Coronary artery (tissue), 2 donors: ENCODE measurements at places on chromosomes 11 and 22.

- DNase-seq: no peak
These were observed 20.3 kb upstream of the PGM2L1 start for GRCh38 chr11:74418509-74418895.

DNA sequence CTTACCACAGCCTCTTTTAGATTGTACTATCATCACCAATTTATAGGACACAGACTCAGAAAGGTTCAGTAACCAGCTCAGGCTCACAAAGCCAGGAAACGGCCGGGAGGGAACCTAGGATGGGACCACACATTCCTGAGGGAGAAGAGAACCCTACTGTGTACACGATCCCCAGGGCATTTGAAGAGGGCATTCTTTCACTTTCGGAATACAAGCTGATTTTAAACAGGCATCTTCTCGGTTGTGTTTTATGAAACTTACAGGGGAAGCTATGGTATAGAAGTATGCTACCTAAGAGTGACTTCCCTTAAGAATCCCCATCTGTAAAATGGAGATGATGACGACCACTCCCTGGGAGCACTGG lies 19.0 kb downstream of the SMCO4 start:
- no peak for DNase-seq

GRCh38 chr11:107916671-107917241 lies 11.5 kb upstream of the RAB39A start:
- no peak for DNase-seq

DNA sequence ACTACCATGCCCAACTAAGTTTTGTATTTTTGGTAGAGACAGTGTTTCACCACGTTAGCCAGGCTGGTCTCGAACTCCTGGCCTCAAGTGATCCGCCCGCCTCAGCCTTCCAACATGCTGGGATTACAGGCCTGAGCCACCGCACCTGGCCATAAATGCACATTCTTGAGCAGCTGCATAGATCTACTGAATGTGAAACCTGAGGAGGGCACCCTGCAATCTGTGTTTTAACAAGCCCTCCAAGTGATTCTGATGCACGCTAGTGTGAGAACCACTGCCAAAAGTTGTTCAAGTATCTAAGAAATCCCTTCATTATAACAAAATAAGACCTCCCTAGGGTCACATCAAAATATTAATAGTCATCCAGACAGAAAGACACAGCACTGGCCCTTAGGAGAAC lies 89.3 kb downstream of the RDX start:
- DNase-seq: no peak

GRCh38 chr11:81869351-81870065 lies 864.2 kb downstream of the FAM181B start:
- DNase-seq: no peak

GRCh38 chr22:43723816-43724215 lies 88.3 kb downstream of the EFCAB6 start:
- DNase-seq: no peak

GRCh38 chr11:58617976-58618557 lies 4.4 kb upstream of the CNTF start:
- no peak for DNase-seq

DNA sequence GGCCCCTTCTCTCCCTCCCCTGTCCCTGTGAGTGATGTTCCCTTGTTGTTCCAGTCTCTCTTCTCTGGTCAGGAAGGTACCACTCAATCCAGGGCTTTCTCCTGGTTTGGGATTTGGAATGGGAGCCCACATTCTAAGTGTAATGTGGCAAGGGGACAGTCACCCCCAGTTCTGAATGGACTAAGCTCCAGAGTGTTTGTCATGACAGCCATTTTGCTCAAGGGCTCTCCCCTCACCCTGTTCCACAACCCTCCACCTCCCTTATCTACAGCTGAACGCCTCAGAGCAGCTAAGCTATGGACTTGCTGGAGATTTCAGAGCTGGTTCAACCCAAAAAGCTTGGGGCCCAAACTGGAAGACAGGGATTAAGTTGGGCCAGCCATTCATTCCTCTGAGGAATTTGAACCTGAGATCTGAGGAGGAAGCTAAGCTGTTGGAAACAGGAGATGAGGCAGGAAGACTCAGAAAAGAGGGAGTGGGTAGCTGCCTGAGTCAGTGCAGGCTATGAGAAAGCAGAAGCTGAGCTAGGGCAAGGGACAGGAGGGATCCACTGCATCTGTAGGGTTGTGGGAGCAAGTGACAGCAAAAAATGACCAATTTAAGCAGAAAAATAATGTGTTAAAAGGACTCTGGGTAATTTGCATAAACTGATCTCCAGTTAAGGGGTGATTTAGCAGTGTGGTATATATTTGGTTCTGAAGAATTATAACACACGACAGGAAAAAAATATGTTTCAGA lies 22.9 kb upstream of the FCHSD2 start:
- no peak for DNase-seq

DNA sequence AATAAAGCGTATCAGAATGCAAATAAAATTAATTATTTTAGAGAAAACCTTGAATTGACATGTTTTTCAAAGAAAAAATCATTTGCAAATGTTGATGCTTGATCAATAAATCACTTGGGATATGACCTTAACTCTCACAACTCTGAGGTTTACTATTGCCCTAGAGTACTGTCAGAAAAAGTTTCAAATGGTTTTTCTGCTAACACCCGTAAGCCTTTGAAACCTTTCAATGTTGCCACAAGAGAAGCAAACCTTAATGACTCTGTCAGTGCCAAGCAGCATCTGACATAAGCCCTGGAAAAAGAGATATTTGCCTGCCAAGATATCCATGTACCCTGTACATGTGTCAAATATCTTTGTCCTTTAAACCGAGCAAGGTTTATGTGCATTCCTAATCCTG lies 384.3 kb upstream of the ARHGAP42 start:
- DNase-seq: no peak

GRCh38 chr22:17369439-17370025 lies at the start of gene CECR2:
Gene CECR2, plus strand, starts transcription at chr22:17369460. Its CDS starts 324 bp downstream, at chr22:17369784.
- no peak for DNase-seq

DNA sequence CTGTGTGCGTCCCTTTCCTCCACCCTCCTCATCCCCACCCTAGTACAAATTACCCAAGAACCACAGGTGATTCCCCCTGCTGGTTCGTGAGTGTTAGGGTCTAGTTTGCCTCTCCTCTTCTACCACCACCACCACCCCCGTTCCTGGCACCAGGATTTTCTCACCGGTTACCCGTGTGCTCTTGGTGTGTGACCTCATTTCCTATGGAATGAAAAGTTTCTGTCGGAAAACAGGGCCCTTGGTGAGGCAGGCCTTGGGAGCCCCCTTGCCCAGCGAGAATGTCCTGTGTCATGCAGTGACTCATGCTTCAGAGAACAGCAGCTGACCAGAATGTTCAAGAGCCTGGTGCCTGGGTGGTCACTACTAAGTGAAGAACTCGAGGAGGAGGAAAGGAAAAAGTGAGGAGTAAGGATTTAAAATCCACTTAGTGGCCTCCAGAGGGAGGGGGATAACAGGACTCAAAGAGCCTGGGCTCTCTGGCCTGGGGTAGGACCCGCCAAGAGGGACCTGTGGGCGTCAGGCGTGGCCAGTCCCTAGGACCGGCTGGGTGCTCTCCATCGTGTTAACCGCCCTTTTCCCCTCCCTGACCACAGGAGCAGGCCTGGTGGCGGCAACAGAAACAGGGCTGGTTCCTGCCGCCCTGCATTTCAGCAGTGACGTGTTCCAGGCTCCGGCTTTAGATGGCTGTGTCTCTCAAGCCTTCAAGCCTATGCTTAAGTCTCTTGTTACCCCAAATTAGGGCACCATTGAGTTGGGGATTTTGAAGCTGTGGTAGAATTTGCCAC lies 30.2 kb downstream of the C22orf31 start:
- DNase-seq: peak; percentile 85

- DNase-seq: no peak
These were observed 23.3 kb upstream of the TMPRSS5 start for GRCh38 chr11:113729456-113729855.

- no peak for DNase-seq
These were observed 88.8 kb upstream of the PRR5 start for GRCh38 chr22:44613196-44613595.

DNA sequence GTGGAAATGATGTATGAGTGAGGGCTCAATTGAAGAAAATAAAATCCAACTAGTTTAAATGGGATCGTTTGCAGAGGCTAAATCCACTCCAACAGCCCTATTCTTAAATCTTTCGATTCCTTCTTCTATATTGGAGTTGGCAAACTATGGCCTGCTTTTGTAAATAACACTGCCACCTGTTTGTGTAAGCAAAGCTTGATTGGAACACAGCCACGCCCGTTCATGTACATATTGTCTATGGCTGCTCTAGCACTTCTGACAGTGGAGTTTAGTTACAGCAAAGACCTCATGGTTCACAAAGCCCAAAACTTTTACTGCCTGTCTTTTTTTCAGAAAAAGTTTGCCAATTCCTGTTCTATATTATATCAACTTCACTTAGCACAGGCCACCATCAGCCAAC lies 40.6 kb upstream of the RCN1 start:
- no peak for DNase-seq

- no peak for DNase-seq
These were observed 43.2 kb upstream of the ME3 start for GRCh38 chr11:86715611-86716010.

- no peak for DNase-seq
These were observed 102.5 kb downstream of the ATXN10 start for GRCh38 chr22:45774001-45774670.

DNA sequence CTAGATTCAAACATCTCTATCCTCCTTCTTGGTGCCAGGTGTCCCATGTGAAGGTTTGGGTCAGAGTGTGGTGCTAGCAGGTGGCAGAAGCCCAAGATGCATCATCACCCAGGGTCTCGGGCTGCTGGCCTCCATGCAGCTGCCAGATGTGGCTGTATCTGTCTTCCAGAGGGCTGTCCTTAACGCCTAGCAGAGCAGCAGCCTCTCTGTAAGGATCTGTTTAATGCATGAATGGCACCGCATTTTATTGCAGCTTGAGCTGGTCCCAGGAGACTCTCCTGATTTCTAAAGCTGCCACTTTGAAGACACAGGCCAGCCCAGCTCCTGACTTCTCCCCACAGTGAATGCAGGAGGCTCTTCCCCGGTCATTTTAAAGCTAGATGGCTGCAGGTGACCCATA lies 26.3 kb downstream of the SLC1A2 start:
- no peak for DNase-seq

DNA sequence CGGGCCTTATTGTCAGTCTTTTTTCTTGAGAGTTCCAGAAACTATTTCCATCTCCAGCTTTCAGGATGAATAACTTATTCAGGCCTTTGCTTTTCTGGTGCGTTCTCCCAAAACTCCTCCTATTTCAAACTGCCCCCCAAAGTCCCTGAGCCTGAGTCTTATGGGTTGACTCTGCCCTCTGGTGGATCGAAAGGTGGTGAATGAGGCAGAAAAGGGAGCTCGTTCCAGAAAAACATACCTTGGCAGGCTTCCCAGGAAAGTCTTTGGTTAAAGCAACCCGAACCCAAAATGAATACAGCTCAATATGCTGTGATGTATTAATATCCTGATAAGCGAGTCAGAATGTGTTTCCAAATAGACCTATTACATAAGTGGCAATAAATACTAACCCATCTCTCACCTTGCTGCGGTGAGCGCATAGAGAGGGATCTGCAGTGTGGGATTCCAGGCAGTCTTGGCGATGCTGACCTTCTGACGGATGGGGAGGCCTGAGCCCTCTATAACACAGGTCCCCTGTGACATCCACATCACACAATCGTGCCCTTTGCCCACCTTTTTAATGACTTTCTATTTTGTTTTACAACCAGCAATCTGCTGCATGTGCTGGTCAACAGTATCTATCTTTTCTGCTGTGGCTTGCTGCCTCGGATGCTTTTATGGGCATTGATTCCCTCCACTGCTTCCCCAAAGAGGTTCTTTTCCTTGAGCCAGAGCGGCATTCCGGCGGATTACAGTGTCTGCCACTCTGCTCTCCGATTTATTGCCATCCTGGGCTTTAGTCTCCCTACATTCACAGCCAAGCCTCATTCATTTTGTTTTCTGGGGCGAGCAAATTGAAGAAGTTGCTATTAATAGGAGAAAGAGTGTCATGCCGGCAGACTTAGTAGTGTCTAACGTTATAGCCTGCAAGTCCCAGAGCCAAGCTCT lies 756.8 kb downstream of the NTM start:
- no peak for DNase-seq

- DNase-seq: no peak
These were observed 5.0 kb upstream of the MTNR1B start for GRCh38 chr11:92964471-92964870.

DNA sequence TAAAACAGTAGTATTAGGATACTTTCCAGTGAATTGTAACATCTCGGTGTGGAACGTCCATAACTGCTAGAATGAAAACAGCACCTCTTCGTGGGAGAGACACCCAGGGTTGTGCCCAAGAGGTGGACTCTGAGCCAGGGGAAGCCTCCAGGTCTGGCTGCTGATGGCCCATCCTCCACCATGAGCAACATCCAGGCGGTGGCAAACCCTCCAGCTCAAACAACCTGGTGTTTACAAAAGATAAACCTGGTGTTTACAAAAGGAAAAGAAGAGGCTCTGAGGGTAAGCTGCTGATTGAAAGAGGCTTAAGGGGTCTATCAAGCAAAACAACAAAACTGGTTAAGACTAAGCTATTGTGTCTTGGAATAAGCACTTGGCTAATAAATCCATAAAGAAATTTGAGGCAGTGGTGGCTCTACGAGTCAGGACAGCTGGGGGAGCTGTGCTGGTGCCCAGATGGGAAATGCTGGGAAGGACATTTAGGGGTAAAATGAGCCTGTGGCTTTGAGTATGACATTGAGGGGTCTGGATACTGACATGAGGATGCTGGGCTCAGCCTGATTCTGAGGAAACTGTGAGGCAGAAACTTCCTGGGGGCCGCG lies 909.0 kb downstream of the BRD1 start:
- no peak for DNase-seq

GRCh38 chr11:19410032-19410431 lies 169.3 kb upstream of the E2F8 start:
- DNase-seq: peak; percentile 1

DNA sequence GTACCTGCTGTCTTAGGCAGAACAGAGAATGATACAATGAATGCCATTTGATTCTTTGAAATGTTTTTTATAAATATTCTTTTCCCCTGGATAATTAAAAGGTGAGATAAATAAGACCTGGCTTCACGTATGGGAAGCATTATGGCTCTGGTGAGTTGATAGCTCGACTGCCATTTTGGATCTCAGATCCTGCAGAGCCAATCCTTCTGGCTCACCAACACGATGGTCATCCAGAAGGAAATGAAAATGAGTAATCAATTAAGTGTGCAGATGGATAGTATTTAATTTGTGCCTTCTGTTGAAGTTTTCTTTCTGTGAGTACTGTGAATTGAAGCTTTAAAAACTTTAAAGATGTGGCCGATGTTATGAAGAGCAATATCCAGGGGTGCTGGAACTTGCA lies 2.7 kb downstream of the TNRC6B start:
- DNase-seq: no peak

DNA sequence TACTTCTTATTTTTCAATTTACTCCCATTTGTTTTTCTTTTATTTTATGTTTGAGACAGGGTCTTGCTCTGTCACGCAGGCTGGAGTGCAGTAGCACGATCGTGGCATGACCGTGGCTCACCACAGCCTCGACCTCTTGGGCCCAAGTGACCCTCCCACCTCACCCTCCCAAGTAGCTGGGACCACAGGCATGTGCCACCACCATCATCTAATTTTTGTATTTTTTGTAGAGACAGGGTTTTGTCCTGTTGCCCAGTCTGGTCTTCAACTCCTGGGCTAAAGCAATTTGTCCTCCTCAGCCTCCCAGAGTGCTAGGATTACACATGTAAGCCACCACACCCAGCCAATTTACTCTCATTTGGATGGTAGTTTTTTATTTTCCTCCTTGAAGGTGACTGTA lies 679.3 kb upstream of the CCDC179 start:
- no peak for DNase-seq

GRCh38 chr11:76030968-76031590 lies 175.2 kb downstream of the WNT11 start:
- no peak for DNase-seq
